Right cardiac atrium (tissue), 5 donors: ENCODE measurements at places on chromosomes 4 and X. TPM values are rescaled to one million over a fixed set of nuclear protein-coding genes. Genes with fewer than 3 reads are reported as not detected.

SCD5 gene
- 12.0 TPM for total RNA-seq

BST1 gene
- total RNA-seq, result 9.4 TPM

CCDC149 gene
- 16.6 TPM for total RNA-seq

PPM1K gene
- total RNA-seq, result 109 TPM

AIFM1 gene
- 82.0 TPM for total RNA-seq

CXorf51A gene
- not detected for total RNA-seq
